ENCODE measurements at places on chromosomes 2 and 18.

- no peak for DNase-seq
Observed at GRCh38 chr2:84817239-84817655, 63.6 kb downstream of the TRABD2A start.

DNA sequence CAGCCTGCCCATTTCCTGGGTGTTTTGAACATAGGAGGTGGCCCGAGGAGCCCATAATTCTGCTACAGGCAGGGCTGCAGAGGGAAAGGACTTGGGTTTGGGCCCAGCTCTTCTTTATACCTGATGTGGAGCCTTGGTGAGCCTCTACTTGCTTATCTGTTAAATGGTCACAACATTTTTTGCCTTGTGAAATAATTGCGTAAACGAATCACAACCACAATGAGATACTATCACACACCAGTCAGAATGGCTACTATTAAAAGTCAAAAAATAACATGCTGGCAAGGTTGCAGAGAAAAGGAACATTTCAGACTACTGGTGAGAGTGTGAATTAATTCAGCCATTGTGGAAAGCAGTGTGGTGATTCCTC is 4.1 kb upstream of the FABP1 start:
- no peak for DNase-seq

DNA sequence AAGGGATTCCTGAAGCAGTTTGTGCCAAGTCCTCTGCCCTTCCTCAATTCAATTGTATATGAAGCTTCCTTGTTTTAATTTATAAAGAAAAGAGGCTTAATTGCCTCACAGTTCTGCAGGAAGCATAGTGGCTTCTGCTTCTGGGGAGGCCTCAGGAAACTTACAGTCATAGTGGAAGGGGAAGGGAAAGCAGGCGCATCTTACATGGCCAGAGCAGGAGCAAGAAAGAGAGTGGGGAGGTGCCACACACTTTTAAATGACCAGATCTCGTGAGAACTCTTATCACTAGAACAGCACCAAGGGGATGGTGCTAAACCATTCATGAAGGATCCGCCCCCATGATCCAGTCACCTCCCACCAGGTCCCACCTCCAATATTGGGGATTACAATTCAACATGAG is 114.2 kb downstream of the SGPP2 start:
- no peak for DNase-seq

GRCh38 chr2:157056200-157056676 is 201.3 kb upstream of the GALNT5 start:
- no peak for DNase-seq

GRCh38 chr2:238954841-238955591 is 107.1 kb downstream of the TWIST2 start:
- no peak for DNase-seq

- no peak for DNase-seq
Observed at GRCh38 chr2:158539176-158540005, 82.6 kb downstream of the PKP4 start.

DNA sequence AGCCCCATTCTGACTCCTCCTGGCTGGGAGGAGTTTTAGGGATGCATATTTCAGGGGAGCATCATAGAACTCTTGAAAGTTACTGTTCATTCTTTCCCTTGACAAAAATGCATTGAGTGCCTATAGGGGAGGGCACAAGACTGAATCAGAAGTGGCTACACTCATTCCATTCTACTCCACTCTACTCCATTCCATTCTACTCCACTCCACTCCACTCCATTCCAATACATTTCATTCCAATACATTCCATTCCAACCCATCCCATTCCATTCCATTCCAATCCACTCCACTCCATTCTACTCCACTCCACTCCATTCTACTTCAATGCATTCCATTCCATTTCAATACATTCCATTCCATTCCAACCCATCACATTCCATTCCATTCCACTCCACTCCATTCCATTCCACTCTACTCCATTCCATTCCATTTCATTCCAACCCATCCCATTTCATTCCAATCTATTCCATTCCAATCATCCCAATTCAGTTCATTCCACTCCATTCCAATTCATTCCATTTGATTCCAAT is 110.8 kb downstream of the LOXHD1 start:
- DNase-seq, result no peak

- DNase-seq, result no peak
Observed at GRCh38 chr2:195477248-195477995, 179.6 kb upstream of the SLC39A10 start.

- no peak for DNase-seq
Observed at GRCh38 chr2:200750323-200750910, 61.3 kb upstream of the BZW1 start.

- no peak for DNase-seq
Observed at GRCh38 chr2:12047761-12048160, 301.3 kb downstream of the LPIN1 start.

GRCh38 chr2:86673986-86674670 is 46.0 kb upstream of the RMND5A start:
- DNase-seq, result no peak

- DNase-seq, result no peak
Observed at GRCh38 chr2:64605026-64605471, 48.7 kb downstream of the SERTAD2 start.

DNA sequence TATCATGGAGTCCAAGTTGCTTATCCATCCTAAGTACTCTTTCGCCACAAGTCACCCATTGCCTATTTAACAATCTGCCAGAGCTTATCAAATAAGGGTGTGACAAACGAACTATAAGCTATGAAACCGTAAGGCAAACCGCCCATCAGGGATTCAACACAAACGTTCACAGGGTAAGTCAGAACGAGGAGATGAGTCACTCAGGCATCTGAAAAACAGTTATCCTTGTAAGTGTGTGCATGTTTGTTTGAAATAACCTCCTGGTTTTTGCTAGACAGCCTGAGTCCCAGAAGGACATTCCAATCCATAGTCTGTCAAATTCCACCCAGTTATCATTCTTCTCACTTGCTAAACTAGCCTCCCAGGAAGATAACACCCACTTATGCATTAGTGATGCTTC is 299.1 kb downstream of the PAX3 start:
- DNase-seq, result no peak

GRCh38 chr2:234881413-234882241 is 70.2 kb upstream of the SH3BP4 start:
- DNase-seq, result peak; percentile 73

GRCh38 chr2:18795906-18796305 is 206.5 kb upstream of the NT5C1B start:
- no peak for DNase-seq

GRCh38 chr18:58753976-58754375 is 82.7 kb downstream of the MALT1 start:
- DNase-seq, result no peak

DNA sequence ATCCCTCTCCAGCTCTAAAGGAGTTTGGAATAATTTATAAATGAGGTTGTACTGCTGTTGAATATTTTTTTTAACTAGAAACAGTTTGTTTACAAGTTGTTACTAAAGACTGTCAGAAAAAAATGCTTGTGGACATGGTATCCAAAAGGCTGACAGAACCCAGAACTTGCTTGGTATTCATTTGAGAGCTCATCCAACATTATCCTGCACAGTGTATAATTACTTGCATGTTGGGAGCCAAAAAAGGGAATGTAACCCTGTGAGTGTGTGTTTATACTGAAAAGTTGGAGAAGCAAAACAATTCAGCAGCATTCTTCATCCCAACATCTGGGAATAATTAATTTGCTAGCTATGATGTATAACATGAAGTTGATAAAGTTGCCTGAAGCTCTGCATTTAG is 42.1 kb upstream of the EHBP1 start:
- no peak for DNase-seq

- no peak for DNase-seq
Observed at GRCh38 chr2:134189009-134189720, 64.7 kb upstream of the MGAT5 start.

All from DMS 273 treated with DMSO at 0.1 percent for 48 hours (cell line).